Astrocyte (in vitro differentiated cells and primary cell): ENCODE measurements at places on chromosomes 6 and 20. TPM values are rescaled to one million over a fixed set of nuclear protein-coding genes. Genes with fewer than 3 reads are reported as not detected.

DNA sequence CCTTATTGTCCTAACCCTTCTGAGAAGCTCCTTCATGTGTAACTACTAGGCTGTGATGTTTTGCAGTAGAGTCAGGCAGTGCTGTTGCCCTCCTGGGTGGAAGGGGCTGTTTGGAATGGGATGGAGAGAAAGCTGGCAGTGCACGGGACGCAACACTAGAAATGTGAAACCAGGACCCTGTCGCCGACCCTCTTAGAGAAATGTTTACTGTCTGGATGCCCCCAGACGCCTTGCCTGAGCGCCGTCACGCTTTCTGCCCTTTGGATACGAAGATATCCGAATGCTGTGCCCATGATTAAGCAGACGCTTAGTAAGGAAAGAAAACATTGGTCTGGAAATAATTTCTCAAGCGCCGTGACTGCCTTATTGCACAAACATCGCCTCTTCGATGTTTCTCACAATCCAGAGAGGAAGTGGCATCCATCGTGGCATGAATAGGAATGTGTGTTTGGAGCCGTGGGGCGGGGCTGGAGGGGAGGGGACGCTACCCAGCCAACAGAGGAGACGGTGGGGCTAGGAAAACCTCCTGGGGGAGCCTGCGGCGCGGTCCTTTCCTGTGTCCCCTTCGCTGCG is 661 bp upstream of the PPP1R14C start:
- H3K4me1 ChIP-seq: peaks cover 9% of the 10 kb centered on the region
- peak; percentile 39 for DNase-seq
- peak overlapping the region; percentile 32 for H3K4me3 ChIP-seq
- no peak overlapping the region for H3K27ac ChIP-seq
- H3K36me3 ChIP-seq: no peaks in the 10 kb centered on the region

DNA sequence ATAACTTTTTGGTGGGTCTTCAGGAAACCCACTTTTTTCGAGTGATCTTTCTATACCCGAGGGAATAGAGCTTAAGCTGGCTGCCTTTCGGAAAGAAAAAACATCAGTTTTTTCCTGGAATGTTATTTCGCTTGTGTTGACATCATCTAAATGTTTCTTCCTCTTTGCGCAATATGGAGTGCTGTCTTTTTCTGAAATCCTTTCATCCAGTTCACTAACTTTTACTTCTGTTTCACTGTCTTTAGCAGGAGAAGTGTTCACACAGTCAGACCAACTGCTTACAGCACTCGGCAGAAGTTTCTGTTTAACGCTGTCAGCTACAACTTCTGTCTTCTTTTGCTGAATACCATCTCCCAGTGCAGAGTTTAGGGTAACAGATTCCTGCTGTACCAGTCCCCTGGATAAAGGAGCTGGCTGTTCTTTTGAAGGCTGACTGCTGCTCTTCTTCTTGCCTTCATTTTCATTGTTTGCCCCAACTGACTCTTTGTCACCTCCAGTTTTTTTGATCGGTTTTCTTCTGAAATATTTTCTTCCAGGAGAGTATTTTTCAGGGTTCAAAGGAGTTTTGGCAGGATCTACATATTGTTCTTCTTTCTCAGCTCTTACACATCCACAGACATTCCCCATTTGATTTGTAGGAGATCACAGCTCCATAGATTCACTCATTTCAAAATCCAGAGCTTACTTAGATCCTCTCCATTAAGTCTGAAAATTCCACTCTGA is 50.0 kb upstream of the DST start:
- peaks cover 45% of the 10 kb centered on the region for H3K4me1 ChIP-seq
- H3K27ac ChIP-seq: peak overlapping the region; percentile 79
- no peaks in the 10 kb centered on the region for H3K27me3 ChIP-seq
- peak; percentile 44 for DNase-seq

DNA sequence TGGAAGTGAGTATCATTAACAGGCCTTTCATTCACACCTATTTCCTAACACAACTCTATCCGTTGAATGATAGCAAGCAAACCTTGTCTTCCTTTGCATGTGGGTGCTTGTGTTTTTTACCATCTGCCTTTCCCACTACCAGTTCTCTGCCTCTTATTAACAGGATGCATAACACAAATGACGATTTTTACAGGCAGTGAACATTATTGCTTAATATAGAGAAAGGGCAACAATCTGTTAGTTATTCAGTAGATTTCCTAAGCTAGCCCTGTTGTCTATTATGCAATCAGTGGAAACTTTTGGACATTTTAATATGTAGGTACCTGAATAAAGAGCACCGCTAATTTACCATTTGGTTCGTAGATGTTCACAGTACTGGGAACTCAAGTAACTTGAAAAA is 348.8 kb upstream of the PLCB4 start:
- no peaks in the 10 kb centered on the region for H3K4me1 ChIP-seq
- H3K27me3 ChIP-seq: no peaks in the 10 kb centered on the region
- DNase-seq: no peak
- H3K4me3 ChIP-seq: no peak overlapping the region
- H3K36me3 ChIP-seq: no peaks in the 10 kb centered on the region
- H3K27ac ChIP-seq: no peak overlapping the region

- H3K4me1 ChIP-seq: no peaks in the 10 kb centered on the region
- DNase-seq: no peak
- no peaks in the 10 kb centered on the region for H3K36me3 ChIP-seq
Measured at GRCh38 chr6:43869079-43869710, 99.2 kb downstream of the VEGFA start.

The NFATC2 gene
- total RNA-seq: 3.9 and 4.1 TPM in 2 replicates

DNA sequence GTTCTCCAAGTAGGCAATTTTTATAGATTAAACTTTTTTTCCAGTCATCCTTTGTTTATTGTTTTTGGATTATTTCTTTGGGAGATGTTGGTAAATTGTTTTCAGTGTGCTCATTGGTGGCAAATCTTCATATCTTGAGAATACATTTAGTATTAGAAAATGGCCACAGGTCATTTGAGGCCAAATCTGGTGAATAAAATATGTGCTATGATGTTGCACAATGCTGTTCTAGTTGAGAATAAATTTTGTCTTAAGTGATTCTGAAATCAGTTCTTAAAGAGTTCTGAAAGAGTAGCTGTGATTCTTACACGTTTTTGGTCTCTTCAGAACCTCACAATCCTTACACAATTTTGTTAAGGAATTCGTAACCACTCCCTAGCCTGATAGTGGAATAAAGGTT is 20.1 kb downstream of the CDKAL1 start:
- no peak overlapping the region for H3K4me3 ChIP-seq
- H3K4me1 ChIP-seq: no peaks in the 10 kb centered on the region
- H3K27ac ChIP-seq: no peak overlapping the region
- peaks cover 5% of the 10 kb centered on the region for H3K36me3 ChIP-seq
- H3K27me3 ChIP-seq: no peaks in the 10 kb centered on the region
- DNase-seq: no peak

- DNase-seq: no peak
- H3K4me1 ChIP-seq: peaks cover 10% of the 10 kb centered on the region
- H3K36me3 ChIP-seq: no peaks in the 10 kb centered on the region
- no peaks in the 10 kb centered on the region for H3K27me3 ChIP-seq
Measured at GRCh38 chr6:113651920-113652319, 205.2 kb upstream of the MARCKS start.

DNA sequence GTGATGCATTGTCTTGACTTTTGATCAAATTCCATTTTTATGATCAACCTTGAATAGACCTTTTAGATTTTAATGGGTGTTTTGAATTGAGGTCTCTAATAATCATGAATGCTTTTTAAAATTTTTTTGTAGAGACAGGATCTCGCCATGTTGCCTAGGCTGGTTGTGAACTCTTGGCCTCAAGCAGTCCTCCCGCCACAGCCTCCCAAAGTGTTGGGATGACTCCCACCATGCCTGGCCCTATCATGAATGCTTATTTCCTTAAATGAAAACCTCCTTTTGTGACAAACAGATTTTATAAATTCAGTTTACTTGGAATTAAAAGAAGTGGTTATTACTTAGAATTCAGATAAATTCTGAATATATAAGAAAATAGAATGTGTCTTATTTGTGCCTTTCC is 60.2 kb upstream of the KIF25 start:
- H3K4me3 ChIP-seq: no peak overlapping the region
- DNase-seq: no peak
- no peaks in the 10 kb centered on the region for H3K4me1 ChIP-seq
- no peaks in the 10 kb centered on the region for H3K36me3 ChIP-seq
- no peaks in the 10 kb centered on the region for H3K27me3 ChIP-seq
- H3K27ac ChIP-seq: no peak overlapping the region

The HELZ2 gene
- total RNA-seq: 188 and 200 TPM in 2 replicates

- H3K36me3 ChIP-seq: no peaks in the 10 kb centered on the region
- H3K4me1 ChIP-seq: no peaks in the 10 kb centered on the region
- no peak overlapping the region for H3K4me3 ChIP-seq
- H3K27ac ChIP-seq: no peak overlapping the region
Measured at GRCh38 chr6:147154454-147154853, 49.8 kb upstream of the STXBP5 start.

The FAM110A gene
- total RNA-seq: 1.2 and 1.4 TPM in 2 replicates

- no peaks in the 10 kb centered on the region for H3K27me3 ChIP-seq
- H3K36me3 ChIP-seq: no peaks in the 10 kb centered on the region
- H3K4me3 ChIP-seq: no peak overlapping the region
Measured at GRCh38 chr6:54307439-54307910, 766 bp upstream of the TINAG start.

DNA sequence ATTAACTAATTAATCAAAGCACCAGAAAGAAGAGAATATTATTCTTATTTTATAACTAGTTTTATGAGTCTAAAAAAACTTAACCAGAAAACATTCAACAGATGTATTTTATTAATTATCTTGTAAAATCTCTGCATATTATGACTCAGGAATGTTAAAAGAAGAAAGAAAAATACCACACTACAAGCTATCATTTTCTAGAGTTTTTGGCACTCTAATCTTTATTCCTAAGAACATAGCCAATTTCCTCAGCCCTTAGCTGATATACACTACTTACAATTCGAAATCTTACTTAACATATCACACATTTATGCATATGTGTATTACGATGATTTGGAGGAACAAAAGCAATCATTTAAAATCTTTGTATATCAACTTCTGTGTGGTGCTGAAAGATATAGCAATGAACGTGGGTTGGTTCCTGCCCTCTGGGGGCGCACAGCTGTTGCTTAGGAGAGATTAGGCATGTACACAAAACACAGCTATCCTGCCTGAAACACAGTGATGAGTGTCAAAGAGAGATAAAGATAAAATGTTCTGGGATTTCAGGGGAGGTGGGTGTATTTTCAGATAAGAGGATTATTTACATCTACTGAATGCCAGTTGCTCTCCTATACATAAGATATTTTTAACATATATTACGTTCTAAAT is 404.5 kb downstream of the SYNE1 start:
- DNase-seq: peak; percentile 70
- no peak overlapping the region for H3K4me3 ChIP-seq
- peaks cover 44% of the 10 kb centered on the region for H3K36me3 ChIP-seq
- peaks cover 6% of the 10 kb centered on the region for H3K4me1 ChIP-seq
- no peaks in the 10 kb centered on the region for H3K27me3 ChIP-seq

The B3GAT2 gene
- total RNA-seq: not detected in 2 replicates

The BCAS1 gene
- 0.31 TPM in 1 of 2 replicates, not detected in the other for total RNA-seq

The IL17A gene
- total RNA-seq: not detected in 2 replicates

DNA sequence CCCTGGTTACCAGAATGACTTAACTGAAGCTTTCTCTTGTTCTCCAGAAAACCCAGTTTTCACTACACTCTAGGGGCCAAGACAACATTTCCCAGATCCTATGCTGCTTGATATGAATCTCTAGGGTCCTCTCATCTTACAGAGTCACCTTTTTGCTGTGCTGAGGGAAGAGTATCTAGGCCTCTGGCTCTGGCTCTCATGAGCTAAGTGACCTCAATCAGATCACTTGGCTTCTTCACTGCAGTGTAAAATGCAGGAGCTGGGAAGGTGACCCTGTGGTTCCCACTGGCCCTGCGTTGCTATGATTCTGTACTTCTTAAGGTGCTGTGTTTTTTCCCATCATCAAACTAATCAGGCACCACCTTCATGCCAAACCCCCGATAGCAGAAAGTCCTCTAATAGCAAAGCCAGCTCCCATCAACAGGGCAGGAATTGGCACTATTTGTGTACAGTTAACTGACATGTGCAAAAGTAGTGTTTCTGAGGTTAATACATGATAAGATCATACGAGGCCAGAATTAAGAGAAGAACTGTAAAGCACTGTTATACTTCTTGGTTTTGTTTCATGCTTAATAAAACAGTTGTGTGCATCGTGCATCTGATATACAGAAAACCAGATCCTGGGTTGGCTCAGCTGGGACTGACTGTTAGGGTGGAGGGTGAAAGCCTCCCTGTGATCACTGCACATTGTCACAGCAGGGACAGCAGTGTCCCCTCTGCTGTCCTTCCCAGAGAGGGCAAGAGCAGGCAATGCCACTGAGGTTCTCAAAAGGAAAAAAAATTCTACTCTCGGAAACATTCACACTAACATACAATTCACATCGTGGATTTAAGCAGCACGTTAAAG is 46.7 kb downstream of the CNKSR3 start:
- no peak overlapping the region for H3K4me3 ChIP-seq
- peaks cover 12% of the 10 kb centered on the region for H3K4me1 ChIP-seq

- no peaks in the 10 kb centered on the region for H3K4me1 ChIP-seq
- H3K27me3 ChIP-seq: peaks cover 2% of the 10 kb centered on the region
- H3K4me3 ChIP-seq: no peak overlapping the region
- no peaks in the 10 kb centered on the region for H3K36me3 ChIP-seq
- H3K27ac ChIP-seq: no peak overlapping the region
- DNase-seq: no peak
Measured at GRCh38 chr6:46500382-46500781, 9.1 kb upstream of the RCAN2 start.

GRCh38 chr6:56388415-56388755 is 141.0 kb upstream of the COL21A1 start:
- no peak overlapping the region for H3K4me3 ChIP-seq
- no peaks in the 10 kb centered on the region for H3K36me3 ChIP-seq
- DNase-seq: no peak
- H3K27me3 ChIP-seq: no peaks in the 10 kb centered on the region
- no peaks in the 10 kb centered on the region for H3K4me1 ChIP-seq
- H3K27ac ChIP-seq: no peak overlapping the region

DNA sequence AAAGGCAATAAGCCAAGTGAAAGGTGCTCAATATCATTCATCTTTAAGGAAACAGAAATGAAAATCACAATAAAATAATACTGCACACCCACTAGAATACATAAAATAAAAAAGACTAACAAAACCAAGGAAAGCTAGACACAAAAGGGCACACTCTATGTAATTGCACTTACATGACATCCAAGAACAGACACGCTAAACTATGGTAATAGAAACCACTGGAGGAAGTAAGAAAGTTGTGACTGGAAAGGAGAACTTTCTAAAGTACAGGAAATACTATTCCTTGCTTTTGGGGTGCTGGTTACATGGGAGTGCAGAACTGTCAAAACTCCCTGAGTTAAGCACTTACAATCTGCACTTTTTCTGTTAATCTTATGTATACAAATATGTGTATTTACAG is 253.7 kb upstream of the RUNX2 start:
- DNase-seq: no peak
- H3K4me1 ChIP-seq: peaks cover 22% of the 10 kb centered on the region
- no peaks in the 10 kb centered on the region for H3K36me3 ChIP-seq
- H3K27me3 ChIP-seq: no peaks in the 10 kb centered on the region
- peak overlapping the region; percentile 92 for H3K27ac ChIP-seq
